ENCODE measurements at places on chromosomes 3 and 15. TPM values are rescaled to one million over a fixed set of nuclear protein-coding genes. Genes with fewer than 3 reads are reported as not detected.

CAMK2N2 gene
- not detected for total RNA-seq

IGDCC3 gene
- not detected for total RNA-seq

MEX3B gene
- 5.5 TPM for total RNA-seq

DNA sequence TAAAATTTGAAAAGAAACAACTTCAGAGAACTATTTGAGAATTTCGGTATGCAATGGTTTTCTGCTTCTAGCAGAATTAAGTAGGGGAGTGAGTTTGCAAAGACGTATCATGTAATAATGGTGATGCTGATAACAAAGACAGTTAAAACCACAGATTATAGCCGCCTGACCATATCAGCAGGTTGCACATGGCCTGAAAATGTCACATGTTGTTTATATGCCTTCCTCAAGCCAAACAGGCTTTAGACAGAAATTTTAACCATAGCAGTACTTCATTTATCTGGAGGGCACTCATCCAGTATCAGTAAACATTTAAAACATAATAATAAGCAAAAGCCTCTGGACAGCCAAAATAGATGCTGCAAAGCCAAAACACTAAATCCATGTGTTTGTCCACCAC, 131.7 kb downstream of the RYR3 start:
- DNase-seq, result no peak

DNA sequence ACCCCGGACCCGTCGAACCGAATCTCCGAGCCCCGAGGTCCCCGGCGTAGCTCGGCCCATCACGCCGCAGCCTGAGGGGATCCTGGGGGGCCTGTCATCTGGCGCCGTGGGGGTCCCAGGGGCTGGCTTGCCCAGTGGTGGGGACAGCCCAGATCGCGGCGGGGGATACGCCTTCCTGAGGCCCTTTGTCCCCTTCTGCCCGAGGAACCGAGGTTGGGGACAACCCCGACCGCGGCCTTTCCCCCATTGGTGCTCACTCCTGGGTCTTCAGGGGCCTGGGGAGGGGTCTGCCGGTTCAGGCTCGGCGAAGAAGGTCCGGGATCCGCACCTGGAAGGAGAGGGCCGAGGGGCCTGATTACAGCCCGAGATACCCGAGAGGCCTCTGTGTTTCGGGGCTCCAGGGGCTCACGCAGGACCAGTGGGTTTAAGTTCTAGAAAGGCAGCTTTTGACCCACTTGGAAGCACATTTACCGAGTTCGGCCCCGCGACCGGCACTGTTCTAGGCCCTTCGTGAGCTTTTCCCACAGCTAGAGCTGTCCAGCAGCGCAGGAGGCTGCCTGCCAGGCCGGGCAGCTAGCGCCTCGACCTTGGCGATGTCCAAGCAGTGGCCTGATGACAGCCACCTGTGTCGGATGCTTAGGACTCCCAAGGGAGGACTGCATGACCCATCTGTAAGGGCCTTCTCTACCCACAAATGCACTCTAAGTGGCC, 504 bp downstream of the ABHD2 start:
- DNase-seq, result peak; percentile 14

Measured in Caki2 (cell line).